ENCODE measurements at places on chromosomes 2 and 18. TPM values are rescaled to one million over a fixed set of nuclear protein-coding genes. Genes with fewer than 3 reads are reported as not detected.

- peak overlapping the region; percentile 4 for H3K27ac ChIP-seq
- H3K4me3 ChIP-seq: no peak overlapping the region
- H3K27me3 ChIP-seq: no peaks in the 10 kb centered on the region
- peaks cover 18% of the 10 kb centered on the region for H3K4me1 ChIP-seq
- H3K36me3 ChIP-seq: no peaks in the 10 kb centered on the region
- no peak for DNase-seq
These were observed 14.6 kb downstream of the RAMP1 start for GRCh38 chr2:237873897-237874551.

Gene PER2
- 15.0 TPM for total RNA-seq

GRCh38 chr18:24027156-24027827 is 12.7 kb downstream of the TTC39C start:
- no peak overlapping the region for H3K27ac ChIP-seq
- H3K4me1 ChIP-seq: peaks cover 12% of the 10 kb centered on the region
- H3K36me3 ChIP-seq: peaks cover 3% of the 10 kb centered on the region
- no peak overlapping the region for H3K4me3 ChIP-seq
- H3K27me3 ChIP-seq: no peaks in the 10 kb centered on the region

GRCh38 chr2:44713170-44713569 is 228.3 kb upstream of the SIX3 start:
- H3K36me3 ChIP-seq: no peaks in the 10 kb centered on the region
- H3K27ac ChIP-seq: no peak overlapping the region
- H3K4me3 ChIP-seq: no peak overlapping the region

GRCh38 chr2:117977696-117978095 is 36.2 kb downstream of the CCDC93 start:
- peaks cover 32% of the 10 kb centered on the region for H3K36me3 ChIP-seq
- no peak for DNase-seq
- H3K27me3 ChIP-seq: no peaks in the 10 kb centered on the region
- H3K4me3 ChIP-seq: no peak overlapping the region
- H3K4me1 ChIP-seq: peaks cover 7% of the 10 kb centered on the region

DNA sequence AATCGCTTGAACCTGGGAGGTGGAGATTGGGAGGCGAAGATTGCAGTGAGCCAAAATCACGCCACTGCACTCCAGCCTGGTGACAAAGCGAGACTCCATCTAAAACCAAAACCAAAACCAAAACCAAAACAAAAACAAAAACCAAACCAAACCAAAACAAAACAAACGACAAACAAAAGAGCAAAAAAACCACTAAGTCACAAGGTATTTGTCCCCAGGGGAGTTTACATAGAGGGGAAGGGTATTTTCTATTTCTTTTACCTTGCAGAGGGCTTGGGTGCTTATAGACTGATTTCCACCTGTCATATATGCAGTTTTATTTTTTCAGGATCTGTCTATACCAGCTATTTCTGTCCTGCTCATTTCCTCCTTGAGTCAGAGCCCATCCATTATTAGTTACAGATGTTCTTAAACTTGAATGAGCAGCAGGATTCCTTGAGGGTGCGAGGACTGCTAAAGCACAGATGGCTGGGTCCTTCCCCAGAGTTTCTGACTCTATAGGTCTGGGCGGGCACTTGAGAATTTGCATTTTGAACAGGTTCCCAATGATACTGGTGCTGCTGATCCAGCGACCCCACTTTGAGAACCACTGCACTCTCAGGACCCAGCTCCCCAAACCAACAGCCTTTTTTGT is 102.2 kb upstream of the UXS1 start:
- no peaks in the 10 kb centered on the region for H3K36me3 ChIP-seq
- H3K4me1 ChIP-seq: no peaks in the 10 kb centered on the region
- H3K27me3 ChIP-seq: no peaks in the 10 kb centered on the region
- no peak overlapping the region for H3K27ac ChIP-seq
- H3K4me3 ChIP-seq: no peak overlapping the region
